ENCODE measurements at places on chromosomes 3 and 15.

- DNase-seq, result peak; percentile 81
Observed at GRCh38 chr3:23944861-23945662, at the start of gene NR1D2. Gene NR1D2, plus strand, starts transcription at chr3:23945286. Its CDS starts 293 bp downstream, at chr3:23945579.

DNA sequence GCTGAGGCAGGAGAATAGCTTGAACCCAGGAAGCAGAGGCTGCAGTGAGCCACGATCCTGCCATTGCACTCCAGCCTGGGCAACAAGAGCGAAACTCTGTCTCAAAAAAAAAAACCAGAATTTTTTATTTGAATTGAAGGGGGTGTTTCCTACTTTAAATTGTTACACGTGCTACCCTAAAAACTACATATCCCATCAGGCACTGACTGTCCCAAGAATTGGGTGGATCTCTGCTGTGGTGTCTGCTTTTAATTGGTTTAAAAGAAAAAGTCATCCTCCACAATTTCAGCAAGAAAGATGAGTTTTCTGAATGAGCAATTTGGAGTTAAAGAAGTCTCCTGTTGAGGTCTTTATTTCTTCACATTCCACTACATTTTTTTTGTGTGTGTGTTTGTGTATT lies 2.1 kb downstream of the PDIA3 start:
- no peak for DNase-seq

DNA sequence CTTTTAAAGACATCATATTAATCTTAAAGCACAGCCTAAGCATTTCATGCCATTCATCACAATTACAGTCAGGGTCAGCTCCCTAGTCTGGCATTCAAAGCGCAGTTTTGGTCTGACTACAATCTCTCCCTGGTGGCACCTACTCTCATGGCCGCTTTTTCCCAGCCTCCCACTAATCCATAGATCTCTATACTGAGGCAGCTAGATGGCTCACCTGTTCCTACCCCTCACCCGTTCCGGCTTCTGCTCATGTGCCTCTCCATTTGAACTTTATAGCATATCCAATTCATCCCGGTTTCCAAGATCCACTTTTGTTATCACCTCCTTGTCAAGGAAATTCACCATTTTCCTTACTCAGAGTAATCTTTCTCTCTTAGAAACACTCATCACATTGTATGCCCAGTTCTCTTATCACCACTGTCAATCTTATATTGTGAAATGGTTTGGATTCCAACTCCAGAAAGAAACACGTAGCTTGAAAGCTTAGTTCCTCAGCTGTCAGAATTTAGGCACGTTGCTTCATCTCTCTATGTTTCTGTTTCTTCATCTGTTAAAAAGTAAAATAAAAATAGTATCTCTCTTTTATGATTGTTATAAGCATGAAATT lies 220.0 kb upstream of the UBE2E2 start:
- DNase-seq, result no peak

GRCh38 chr3:51307458-51307857 lies 77.6 kb upstream of the MANF start:
- no peak for DNase-seq

DNA sequence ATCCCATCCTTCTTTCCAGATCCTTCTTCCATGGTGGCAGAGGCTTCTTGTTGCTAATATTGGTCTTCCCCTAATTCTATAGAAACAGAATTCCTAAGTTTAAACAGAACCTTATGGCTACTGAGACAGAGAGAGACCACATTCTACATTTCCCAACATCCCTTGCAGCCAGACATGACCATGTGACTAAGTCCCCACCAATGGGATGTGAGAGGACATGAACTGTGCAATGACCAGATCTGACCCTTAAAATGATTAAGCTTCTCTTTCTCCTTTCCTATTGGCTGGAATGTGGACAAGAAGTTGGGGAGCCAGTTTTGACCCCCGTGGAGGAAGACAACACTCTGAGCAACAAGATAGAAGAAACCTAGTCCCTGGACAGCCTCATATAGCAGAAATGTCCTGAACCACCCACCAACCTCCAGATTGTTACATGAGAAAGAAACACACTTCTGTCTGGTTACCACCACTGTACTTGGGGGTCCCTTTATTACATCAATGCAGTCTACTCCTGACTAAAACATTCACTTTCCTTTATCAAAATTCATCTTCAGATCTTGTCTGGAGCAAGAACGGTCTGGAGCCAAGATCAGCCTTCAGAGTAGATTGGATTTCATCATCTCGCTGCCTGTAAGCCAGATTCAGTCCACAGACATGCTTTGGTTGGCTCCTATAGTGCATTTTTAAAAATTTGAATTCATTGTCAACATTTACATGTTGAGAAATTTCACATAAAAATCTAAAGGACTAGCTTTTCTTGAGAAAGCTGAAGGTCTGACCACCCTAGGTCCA lies 183.9 kb downstream of the SHQ1 start:
- DNase-seq, result no peak

GRCh38 chr3:114329823-114330222 lies 36.0 kb downstream of the TIGIT start:
- DNase-seq, result no peak

- no peak for DNase-seq
Observed at GRCh38 chr3:71817262-71817661, 32.3 kb upstream of the PROK2 start.

GRCh38 chr15:67290319-67290718 lies 35.7 kb downstream of the IQCH start:
- no peak for DNase-seq

- peak; percentile 41 for DNase-seq
Observed at GRCh38 chr3:139561959-139562676, 22.6 kb upstream of the RBP1 start.

DNA sequence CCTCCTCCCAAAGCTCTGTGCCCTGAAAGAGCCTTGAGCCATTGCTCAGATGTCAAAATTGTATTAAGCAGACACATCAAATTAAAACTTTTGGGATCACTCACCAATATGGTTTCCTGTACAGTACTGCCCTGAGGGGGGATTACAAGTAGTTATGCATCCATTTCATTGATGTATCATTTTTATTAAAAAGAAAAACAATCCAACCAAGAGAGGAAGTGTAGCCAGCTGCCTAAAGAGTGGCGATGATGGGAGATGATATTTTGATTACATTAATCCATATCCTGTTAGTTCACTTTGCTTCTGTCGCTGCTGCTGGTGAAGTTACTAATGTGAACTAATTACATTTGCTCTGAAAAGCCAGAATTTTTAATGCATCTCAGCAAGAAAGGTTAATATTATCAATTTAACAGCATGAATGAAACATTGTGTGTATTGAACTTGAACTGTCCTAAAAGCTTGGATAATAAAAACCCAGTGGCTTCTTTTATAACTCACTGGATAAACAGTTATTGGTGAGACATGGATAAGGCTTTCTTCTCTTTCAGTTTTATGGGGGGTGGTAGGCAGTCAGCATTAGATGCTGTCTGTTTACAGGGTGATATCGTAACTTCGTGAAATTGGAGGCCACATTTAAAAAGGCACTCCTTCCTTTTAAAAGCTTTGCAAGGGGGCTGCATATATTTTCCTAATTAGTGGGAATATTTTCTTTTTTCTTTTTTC lies 87.7 kb downstream of the IGF1R start:
- DNase-seq, result peak; percentile 24

DNA sequence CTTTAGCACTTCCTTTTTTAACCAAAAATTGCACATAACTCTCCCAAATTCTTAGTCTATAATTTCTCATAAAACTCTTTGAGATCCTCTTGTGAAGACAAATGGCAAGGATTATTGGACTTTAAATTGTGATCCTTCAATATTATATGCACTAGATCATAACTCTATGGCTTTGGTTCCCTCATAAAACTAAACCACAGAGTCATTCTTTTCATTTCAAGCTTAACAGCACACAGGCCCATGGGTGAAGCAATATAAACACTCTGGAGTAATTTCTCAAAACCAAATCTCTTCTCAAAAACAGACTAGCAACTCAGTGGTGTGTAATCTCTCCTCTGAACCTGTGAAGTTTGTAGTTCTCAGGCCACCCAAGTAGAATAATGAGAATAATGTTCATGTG lies 171.0 kb upstream of the NECTIN3 start:
- DNase-seq, result no peak

DNA sequence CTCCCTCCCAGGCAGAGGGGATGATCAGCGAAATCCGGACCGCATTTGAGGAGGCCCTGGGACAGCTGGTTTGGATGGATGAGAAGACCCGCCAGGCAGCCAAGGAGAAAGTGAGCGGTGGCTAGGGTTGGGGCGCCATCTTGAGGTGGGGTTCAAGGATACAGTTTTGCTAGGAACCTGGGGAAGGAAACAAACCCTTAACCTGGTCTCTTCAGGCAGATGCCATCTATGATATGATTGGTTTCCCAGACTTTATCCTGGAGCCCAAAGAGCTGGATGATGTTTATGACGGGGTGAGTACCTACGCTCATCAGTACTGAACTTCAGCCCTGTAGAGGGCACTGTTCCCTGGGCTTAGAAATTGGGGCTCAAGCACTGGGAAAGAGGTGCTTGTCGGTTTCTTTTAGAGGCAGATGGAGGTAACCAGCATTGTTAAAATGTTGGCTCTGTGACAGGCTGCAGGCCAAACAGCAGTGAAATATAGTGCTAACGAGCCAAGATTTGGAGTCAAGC lies 9.6 kb upstream of the PSMD2 start:
- peak; percentile 80 for DNase-seq

GRCh38 chr3:55205990-55206389 lies 278.1 kb upstream of the LRTM1 start:
- DNase-seq, result peak; percentile 53

GRCh38 chr3:7630351-7630911 lies 769.5 kb downstream of the GRM7 start:
- DNase-seq, result no peak

- DNase-seq, result no peak
Observed at GRCh38 chr3:65999606-66000005, 39.1 kb downstream of the MAGI1 start.

- DNase-seq, result no peak
Observed at GRCh38 chr3:182023843-182024242, 312.1 kb downstream of the SOX2 start.

DNA sequence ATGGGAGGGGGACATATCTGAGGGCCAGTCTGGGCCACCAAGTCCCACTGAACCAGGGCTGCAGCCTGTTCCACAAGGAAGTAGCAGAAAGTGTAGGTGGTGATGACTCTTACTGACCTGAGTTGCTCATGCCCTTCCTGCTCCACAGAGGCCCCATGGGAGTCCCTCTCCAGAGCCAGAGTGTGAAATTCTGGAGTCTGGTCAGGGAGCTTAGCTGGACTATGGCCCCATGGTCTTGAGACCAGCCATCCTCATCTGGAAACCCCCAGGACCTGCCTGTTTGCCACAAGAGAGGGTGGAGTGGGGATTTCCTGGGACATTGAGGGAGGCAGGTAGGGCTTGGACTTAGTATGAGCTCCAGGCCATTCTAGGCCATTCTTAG lies 3.0 kb downstream of the SPINT1 start:
- no peak for DNase-seq

GRCh38 chr3:64488939-64489338 lies 198.9 kb downstream of the ADAMTS9 start:
- peak; percentile 73 for DNase-seq

DNA sequence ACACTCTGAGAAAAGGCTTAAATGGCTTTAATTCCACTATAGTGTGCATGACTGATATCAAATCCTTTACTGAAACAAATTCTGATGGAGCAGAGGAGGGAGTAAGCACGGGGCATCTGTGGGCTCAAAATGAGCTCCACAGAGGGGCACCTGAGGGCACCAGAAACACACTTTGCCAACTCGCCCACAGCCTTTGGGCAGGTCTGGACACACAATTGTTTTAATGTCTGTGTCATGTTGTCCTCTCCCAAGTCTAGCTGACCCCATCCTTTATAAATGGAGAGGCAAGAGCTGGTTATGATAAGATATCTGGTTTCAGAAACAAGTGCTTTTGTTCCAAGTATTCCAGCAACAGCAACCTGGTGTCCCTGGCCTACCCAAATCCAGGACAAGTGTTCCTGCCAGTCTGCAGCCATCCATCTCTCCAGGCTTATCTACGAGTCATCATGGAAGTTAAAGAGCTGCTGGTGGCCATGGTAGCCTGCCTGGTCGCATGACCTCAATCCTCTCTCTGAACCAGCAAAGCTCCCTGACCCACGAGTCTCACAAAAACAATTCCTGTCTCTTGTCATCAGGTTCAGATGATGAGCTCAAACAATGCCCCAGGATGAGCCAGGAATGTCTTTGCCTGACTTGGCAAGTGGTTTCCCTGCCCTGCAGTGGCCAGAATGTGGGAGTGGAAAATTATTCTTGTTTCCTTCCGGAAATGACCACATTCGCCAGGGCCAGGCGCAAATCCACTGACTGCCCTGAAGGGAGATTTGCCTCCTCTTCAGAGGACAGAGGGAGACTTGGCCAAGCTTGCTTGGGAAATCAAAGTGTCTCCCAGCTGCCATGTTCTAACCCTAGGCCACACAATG lies 64.4 kb upstream of the TPM1 start:
- DNase-seq, result no peak

GRCh38 chr15:69826819-69827175 lies 270.9 kb downstream of the TLE3 start:
- DNase-seq, result no peak

DNA sequence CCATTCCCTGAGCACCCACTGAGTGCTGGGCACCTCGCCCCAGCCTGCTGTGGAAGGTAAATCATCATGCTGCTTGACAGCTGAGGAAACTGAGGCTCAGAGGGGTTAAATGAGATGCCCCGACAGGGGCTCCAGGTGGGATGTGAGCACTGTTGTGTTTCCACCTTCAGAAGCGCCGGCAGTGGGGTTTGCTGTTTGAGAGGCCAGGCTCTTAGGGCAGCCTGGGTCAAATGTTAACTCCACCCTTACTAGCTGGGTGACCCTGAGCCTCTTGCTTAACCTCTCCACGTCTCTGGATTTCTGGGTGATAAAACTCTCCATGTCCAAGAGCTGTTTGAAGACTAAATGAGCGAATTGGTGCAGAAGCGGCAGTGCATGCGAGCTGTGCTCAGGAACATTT lies 43.1 kb downstream of the FAM3D start:
- DNase-seq, result no peak

DNA sequence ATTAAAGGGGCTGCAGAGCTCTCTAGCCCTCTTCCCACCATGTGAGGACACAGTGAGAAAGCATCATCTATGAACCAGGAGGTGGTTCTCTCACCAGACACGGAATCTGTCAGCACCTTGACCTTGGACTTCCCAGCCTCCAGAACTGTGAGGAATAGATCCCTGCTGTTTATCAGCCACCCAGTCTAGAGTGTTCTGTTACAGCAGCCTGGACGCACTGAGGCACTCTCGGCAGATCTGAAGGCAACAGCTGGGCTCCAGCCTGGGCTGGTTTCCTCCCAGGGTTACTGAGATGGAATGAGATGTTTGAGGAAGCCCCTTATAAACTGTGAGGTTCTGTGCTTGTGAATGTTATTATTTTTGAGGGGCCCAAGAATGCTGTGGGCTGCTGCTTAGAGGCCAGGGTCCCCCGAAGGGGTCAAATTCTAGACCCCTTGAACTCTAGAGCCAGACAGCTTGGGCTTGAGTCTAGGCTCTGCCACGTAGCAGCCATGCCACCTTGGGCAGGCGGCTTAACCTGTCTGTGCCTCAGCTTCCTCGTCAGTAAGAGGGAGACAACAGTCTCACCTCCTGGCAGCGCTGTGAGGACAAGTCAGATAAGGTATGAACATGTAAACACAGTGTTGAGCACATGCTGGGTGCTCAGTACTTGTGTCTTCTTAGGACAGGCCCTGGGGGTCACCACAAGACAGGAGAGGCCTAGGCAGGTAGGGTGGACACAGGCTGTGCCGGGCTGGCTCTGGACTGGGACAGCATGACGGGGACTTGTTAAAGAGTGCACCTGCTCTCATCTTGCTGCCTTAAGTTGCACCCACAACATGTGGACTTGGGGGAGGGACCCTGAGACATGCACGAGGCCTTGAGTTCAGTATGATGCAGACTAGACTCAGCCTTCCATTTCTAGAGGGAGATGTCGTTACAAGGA lies 49.2 kb downstream of the MGLL start:
- no peak for DNase-seq

Data from NCI-H1417 (cell line).